ENCODE measurements at places on chromosomes 12 and 14.

GRCh38 chr12:75207338-75208083, 2.1 kb downstream of the KCNC2 start:
- DNase-seq = no peak

DNA sequence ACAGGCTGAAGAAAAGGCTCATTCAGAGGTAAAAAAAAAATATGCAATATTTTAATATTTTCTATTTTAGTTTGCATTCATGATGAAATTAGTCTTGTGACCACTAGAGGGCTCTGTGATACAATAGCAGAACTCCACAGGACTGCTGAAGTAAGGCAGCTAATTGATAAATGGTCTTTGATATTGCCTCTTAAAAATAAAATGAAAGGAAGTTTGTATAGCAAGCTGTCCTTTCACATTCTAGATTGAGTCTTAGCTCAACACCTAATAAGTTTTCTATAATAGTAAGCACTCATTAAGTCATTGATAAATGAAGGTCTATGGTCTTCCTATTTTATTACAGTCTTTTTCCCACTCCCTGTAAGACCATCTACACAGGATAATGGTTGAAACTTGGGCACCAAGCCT, 315.7 kb downstream of the NAV3 start:
- peak; percentile 73 for DNase-seq

DNA sequence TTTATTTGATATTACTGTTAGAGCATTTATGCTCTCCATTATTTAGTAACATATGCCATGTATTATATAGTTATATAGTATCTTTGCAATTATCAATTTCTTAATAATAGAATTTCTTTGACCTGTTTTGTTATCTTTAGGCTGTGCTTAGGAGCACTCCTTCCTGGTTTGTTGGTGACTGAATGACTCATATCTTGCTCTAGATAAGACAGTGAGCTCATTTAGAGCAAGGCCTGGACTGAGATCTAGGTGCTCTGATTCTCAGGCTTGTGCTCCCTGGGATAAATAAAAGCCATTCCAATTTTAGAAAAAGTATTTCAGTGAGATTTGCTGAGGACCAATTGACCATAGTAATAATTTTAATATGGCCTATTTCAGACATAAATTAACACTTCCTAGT, 951.2 kb downstream of the FLRT2 start:
- no peak for DNase-seq

DNA sequence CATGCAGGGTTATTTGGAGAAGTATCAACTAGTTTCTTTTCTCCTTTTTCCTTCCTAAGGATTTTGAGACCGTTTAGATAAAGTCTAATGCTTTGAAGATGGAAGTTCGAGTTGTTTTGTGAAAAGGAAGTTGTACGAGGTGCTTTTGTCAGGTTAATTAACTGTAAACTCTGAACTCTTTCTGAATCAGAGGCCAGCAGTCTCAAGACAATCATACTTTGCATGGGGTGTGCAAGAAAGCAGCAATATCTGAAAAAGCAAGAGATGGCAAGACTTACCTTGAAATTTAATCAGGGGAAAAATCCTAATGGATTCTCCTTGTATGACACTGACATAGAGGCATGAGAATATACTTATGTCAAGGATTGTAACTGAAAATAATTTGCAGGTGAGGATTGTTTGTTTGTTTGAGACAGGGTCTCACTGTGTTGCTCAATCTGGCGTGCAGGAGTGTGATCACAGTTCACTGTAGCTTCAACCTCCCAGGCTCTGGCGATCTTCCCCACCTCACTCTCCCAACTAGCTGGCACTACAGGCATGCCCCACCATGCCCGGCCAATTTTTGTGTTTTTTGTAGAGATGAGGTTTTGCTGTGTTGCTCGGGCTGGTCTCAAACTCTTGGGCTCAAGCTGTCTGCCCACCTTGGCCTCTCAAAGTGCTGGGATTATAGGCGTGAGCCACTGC, 170.2 kb upstream of the HMGA2 start:
- DNase-seq = no peak

DNA sequence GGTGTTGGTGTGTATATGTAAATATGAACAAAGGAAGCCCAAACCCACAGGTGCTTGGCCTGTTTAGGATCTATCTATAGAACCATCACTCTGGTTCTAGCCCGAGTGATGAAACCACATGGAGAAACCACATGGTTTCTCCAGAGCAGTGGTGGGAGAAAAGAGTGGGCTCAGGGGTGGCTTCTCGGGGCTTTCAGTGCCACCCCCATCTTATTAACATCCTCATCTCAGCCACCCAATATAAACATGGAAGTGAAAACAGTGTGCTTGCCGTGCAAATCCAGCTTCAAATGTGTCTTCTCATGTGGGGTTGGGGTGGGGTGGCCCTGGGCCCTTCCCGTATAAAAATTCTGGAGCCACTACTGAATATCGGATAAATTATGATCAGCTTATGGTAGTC, 109.0 kb downstream of the STAB2 start:
- DNase-seq = no peak

DNA sequence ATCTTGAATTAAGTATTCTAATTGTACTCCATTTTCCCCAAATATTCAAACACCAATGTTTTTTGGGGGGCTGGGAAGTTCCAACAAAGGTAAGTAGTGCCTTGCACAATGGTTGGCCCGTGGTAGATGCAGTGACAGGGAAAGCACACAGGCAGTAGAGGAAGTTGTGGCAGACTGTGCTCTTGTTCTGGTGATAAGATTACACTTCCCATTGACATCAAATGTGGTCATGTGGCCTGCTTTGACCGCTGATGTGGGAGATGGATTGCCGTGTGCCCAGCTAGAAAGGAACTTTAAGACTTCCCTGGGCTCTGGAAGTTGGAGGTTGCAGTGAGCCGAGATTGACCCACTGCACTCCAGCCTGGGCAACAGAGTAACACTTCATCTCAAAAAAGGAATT, 223.8 kb downstream of the VRK1 start:
- no peak for DNase-seq

GRCh38 chr12:85947286-85947685, 73.2 kb downstream of the NTS start:
- DNase-seq = no peak

DNA sequence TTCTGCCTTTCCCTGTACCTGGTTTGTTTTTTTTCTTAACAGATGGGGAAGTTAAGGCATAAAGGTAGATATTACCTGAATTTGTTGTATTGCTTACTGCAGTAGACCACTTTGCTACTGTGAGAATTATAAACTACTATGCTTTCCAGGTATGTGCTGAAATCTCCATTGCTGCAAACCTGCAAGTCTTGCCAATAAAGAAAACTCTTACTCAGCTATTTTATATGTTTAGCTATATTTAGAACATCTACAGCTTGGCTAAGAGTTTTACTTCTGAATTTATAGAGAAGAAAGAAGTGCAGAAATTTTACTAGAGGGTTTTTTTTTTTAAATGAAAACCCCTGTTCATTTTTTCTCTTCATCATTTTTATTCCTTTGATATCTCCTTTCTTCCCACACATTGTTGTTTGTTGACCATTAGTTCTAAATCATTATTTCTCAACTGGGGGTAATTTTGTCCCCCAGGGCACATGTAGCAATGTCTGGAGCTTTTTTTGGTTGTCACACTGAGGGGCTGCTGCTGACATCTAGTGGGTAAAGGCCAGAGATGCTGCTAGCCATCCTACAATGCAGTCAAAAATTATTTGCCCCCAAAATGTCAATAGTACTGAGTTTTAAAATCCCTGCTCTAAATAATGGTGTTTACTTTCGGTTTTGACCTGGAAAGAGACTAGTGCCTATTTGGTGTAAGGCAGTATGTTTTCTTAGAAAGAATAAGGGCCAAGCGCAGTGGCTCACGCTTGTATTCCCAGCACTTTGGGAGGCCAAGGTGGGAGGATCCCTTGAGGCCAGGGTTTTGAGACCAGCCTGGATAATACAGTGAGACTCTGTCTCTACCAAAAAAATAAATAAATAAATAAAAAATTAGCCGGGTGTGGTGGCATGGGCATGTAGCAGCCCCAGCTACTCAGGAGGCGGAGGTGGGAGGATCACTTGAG, 48.6 kb downstream of the PCNX1 start:
- DNase-seq = no peak

GRCh38 chr14:21917699-21918436, 244.2 kb upstream of the OR4E1 start:
- DNase-seq = peak; percentile 51

- no peak for DNase-seq
Measured at GRCh38 chr14:103008768-103009357, 48.5 kb downstream of the CDC42BPB start.
